ENCODE measurements at places on chromosomes 4 and X. TPM values are rescaled to one million over a fixed set of nuclear protein-coding genes. Genes with fewer than 3 reads are reported as not detected.
A peak's percentile ranks its signal among the peaks of the same experiment; 100 is the strongest.

GRCh38 chr4:20253735-20254409 lies 2.2 kb downstream of the SLIT2 start:
- DNase-seq = peak; percentile 60
- H3K27me3 ChIP-seq = no peaks in the 10 kb centered on the region
- peaks cover 42% of the 10 kb centered on the region for H3K4me1 ChIP-seq
- H3K4me3 ChIP-seq = peak overlapping the region; percentile 84
- H3K36me3 ChIP-seq = peaks cover 6% of the 10 kb centered on the region

DNA sequence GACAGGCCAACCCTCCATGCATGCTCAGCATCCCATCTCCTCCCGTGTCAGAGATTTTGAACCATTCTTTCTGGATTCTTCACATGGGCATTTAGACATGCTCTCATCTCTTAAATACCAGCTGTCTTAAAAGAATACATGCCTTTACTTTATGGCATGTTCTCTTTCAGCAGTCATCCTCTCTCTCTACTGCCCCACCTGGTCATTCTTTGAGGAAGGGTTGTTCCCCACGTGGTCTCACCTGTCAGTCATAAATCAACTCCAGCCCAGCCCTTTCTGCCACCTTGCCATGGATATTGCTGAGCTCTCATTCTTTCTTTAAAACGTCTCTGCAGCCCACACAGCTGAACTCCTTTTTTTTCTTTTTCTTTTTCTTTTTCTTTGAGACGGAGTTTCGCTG lies 111.3 kb downstream of the ARHGAP10 start:
- H3K27me3 ChIP-seq = no peaks in the 10 kb centered on the region
- no peaks in the 10 kb centered on the region for H3K4me1 ChIP-seq
- H3K4me3 ChIP-seq = no peak overlapping the region
- DNase-seq = no peak
- H3K36me3 ChIP-seq = no peaks in the 10 kb centered on the region
- H3K27ac ChIP-seq = no peak overlapping the region

DNA sequence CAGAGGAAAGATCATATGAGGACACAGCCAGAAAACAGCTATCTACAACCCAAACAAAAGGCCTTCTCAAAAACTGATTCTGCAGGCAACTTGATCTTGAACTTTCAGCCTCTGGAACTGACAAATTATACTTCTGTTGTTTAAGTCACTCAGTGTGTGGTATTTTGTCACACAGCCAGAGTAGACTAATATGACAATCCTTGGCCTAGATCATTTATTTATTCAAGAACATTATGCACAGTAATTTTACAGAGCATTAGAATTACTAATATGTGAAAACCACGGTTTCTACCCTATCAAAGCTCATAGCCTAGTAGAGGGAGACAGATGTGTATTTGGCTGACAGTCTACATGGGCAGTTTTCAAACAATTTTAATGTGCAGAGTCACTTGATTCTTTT lies 167.8 kb upstream of the PCDH18 start:
- H3K4me1 ChIP-seq = peaks cover 4% of the 10 kb centered on the region
- H3K27ac ChIP-seq = no peak overlapping the region
- no peak overlapping the region for H3K4me3 ChIP-seq
- H3K36me3 ChIP-seq = no peaks in the 10 kb centered on the region

- no peaks in the 10 kb centered on the region for H3K27me3 ChIP-seq
- no peak for DNase-seq
- no peaks in the 10 kb centered on the region for H3K4me1 ChIP-seq
- no peak overlapping the region for H3K4me3 ChIP-seq
- H3K27ac ChIP-seq = peak overlapping the region; percentile 23
- peaks cover 2% of the 10 kb centered on the region for H3K36me3 ChIP-seq
Observed at GRCh38 chrX:48938721-48939425, 18.5 kb downstream of the OTUD5 start.

DNA sequence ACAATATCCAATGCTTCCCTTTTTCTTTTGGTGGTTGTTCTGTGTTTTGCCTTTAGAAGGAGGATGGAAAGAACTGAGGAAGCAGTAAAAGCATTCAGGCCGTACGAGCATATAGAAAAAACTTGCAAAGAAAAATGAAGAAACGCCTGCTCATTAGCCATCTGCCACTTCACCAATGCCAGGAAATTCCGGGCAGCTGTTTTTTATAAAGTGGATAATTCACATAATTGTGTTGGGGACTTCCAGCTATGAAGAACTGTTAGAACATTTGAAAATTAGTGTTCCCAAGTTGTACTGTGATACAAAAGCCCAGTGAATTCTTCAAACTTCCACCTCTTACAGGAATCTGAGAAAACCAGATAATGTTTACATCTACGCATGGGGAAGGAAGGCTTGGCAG lies 11.7 kb downstream of the RELL1 start:
- peaks cover 17% of the 10 kb centered on the region for H3K4me1 ChIP-seq
- H3K27me3 ChIP-seq = no peaks in the 10 kb centered on the region
- H3K4me3 ChIP-seq = no peak overlapping the region
- DNase-seq = no peak
- no peaks in the 10 kb centered on the region for H3K36me3 ChIP-seq

GRCh38 chrX:131752493-131753198 lies 208.8 kb downstream of the OR13H1 start:
- H3K36me3 ChIP-seq = peaks cover 67% of the 10 kb centered on the region
- H3K4me3 ChIP-seq = no peak overlapping the region
- no peak overlapping the region for H3K27ac ChIP-seq
- no peaks in the 10 kb centered on the region for H3K4me1 ChIP-seq

Gene SMR3B
- total RNA-seq = not detected

Gene RFC1
- 24.7 TPM for total RNA-seq

Measured in cardiac muscle cell (in vitro differentiated cells and primary cell).